NCI-H510A (cell line): ENCODE measurements at places on chromosomes 4 and X.

DNA sequence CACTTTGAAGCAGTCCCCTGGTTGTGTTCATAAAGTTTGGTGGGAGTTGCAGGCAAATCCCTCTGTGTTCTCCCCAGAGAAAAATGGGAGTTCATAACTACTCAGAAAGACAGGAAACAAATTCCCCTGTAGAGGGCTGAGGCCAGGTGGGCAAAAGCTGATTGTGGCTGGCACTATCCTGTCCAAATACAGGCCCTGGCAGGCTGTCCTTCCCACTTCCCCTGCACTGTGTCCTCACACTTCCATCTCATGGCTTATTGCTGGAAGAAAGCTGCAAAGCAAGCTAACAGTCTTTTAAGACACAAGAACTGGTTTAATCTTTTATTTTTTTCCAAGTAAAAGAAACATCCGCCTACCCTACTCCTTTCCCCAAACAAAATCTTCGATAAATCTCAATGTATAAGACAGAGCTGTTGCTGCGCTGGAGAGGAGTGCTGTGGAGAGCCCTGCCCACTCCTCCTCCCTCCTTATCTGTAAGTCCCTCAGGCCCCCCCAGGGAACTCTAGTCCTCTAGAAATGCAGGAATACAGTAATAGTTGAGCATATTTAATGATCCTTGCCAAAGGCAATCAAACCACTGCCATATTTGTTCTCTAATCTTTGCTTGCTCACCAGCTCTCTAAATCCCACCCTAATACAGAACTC, 14.0 kb downstream of the TAPT1 start:
- DNase-seq, result no peak

- no peak for DNase-seq
Observed at GRCh38 chr4:119080721-119081541, 54.7 kb upstream of the MYOZ2 start.

DNA sequence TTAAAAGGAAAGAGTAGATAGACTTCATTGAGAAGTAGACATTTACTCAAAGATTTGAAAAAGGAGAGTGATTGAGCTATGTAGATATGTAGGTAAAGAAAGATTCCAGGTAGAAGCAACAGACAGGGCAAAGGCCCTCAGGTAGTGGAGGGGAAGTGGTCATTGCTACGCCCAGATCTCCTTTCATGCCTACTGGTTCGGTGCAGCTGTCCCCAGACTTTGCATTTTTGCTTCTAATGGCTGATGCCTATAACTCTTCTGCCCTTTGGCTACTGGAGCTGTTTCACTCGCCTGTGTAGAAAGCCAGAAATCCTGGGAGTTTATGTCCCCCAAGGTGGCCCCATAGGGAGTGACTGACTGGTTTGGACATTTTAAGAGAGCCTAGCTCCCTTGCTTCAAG, 16.9 kb upstream of the ARMCX2 start:
- no peak for DNase-seq

DNA sequence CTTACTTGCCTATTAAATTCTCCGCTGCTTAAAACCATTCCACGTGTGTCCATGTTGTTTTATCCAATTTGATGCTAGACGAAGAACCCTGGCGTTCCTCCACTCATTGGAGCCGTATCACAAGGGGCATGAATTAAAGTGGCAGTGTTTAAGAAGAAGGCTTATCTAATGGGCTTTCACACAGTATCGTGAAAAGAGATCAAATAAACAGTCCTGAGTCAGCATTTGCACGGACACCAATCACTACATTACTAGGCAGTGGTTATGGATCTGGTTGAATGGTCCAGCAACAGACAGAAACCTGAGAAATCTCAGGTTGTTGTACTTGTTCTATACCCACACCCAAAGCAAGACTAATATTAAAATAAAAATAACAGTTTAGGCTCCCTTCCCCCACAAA, 671.6 kb downstream of the FAT4 start:
- no peak for DNase-seq

DNA sequence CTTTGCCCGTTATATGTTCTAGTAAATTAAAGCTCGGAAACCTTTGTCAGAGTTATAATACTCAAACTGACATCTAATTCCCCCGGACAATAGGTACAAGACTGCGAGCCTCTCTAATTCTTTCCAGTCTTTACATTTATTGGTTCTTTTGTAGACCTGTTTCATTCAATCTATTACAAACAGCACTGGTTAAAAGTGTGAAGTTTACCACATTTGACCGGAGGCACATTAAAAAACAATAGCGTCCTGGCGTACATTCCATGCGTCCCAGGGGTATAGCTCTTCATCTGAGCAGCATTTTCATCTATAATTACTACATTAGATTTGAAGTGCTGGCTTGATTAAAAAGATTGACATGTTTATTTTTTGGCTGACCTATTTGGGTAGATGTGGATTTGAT, 49.9 kb upstream of the TENM3 start:
- DNase-seq, result no peak
